Cortex of kidney (tissue), 1 donor: ENCODE measurements at places on chromosomes 4 and X.

DNA sequence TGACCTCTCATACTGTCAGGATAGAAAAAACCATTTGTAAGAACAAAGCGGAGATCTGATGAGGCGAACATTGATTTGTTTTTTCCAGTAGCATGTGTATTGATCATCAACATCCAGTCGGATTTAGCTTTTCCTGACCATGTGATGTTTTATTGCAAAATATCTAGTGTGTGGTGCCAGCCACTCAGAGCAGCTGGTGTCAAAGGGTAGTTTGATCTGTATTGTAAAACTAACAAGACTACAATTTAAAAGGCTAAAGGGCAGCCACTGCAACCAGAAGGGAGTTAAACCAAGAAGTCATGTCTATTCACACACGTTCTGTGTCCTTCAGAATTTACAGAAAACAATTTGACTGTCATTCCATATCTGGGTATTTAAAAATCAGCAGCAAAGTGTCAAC is 719.0 kb upstream of the FRG1 start:
- DNase-seq = no peak

GRCh38 chr4:150906987-150907633 is 108.0 kb downstream of the LRBA start:
- DNase-seq = no peak

- DNase-seq = no peak
Measured at GRCh38 chr4:31984872-31985271, 1264.7 kb downstream of the PCDH7 start.

DNA sequence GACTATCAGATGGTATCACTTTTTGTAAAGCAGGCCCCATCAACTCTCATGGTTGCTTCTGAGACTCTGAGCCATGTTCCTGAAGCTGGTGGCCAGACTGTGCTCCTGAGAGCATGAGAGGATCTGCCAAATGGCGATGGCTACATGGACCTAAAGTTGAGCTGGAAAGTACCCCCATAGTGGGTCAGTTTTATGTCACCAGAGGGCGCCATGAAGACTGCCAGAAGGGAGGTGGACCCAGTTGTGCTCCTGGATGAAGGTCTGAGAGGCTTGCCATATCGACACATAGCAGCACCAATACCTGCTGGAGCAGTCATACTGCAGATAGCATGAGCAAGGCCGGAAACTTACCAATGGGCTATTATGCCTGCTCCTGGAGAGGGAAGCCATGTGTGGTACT is 105.7 kb downstream of the SLITRK2 start:
- DNase-seq = no peak

DNA sequence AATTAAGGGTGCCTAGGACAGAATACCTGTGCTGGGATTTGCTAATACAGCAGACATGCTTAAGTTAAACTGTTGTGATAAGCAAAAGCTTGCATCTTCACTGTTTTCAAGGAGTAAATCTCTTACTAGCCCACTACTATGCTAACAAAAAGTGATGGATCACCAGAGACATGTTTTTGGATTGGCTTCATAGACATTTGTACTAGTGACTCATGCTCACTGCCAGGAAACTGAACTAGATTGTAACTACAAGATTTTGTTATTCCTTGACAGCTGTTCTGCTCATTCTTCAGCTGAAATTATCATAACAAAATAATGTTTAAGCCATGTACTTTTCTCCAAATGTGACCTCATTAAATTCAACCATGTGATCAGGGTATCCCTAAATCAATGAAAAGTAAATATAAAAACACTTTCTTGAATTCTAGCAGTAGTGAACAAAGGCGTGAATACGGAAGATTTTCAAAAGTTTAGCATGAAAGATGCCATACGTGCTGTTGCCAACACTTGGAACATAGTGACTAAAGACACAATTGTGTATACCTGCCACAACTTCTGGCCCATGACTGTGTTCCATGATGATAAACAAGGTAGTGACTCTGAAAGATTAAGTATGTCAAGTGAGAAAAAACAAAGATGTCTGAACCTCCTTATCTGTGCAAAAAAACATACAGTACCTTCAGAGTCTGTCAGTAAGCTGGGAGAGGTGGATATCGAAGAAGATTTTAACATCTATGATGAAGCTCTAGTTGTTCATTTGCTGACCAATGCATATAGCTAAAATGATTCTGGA is 154.0 kb downstream of the BTC start:
- DNase-seq = no peak

GRCh38 chrX:13015536-13016236 is 28.7 kb downstream of the FAM9C start:
- DNase-seq = no peak

- DNase-seq = no peak
Measured at GRCh38 chr4:37054531-37055077, 189.9 kb upstream of the NWD2 start.
